Upper lobe of left lung (tissue), 6 donors: ENCODE measurements at places on chromosomes 7 and 10. TPM values are rescaled to one million over a fixed set of nuclear protein-coding genes. Genes with fewer than 3 reads are reported as not detected.

- H3K27ac ChIP-seq: no peak overlapping the region
- no peaks in the 10 kb centered on the region for H3K27me3 ChIP-seq
- no peak for DNase-seq
- no peaks in the 10 kb centered on the region for H3K36me3 ChIP-seq
Measured at GRCh38 chr7:156004265-156005201, 192.3 kb upstream of the SHH start.

DNA sequence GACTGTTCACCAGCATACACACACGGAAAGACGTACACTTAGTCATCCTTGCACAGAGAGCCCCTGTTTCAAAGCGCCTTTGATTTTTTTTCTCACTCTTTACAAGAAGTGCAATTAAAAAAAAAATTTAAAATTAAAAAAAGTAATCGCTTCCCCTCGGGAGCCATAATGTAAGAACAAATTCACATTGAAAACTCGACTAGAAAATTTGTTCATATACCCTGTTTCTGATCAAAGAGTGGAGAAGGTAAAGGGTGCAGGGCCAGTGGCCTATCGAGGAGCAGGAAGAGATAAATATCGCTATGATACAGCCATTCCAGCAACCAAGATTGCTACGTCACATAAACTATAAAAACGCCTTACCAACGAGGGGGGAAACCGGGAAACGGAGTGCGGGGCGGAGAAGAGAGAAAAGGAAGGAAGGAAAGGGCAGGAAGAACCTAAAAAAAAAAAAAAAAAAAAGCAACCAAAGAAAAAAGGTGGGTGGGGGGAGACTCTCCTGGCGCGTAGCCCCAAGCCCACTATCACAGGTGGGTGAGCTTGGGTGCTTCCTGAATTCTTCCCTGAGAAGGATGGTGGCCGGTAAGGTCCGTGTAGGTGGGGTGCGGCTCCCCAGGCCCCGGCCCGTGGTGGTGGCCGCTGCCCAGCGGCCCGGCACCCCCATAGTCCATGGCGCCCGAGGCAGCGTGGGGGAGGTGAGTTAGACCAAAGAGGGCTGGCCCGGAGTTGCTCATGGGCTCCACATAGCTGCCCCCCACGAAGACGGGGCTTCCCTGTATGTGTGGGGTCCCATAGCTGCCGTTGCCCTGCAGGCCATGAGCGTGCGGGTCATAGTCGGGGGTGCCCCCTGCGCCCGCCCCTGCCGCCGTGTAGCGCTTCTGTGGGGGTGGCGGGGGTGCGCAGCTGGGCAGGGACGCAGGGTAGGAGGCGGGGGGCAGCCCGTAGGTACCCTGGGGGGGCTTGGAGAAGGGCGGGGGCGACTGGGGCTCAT lies 5.2 kb upstream of the HOXA2 start:
- H3K27me3 ChIP-seq: peaks cover 9% of the 10 kb centered on the region
- H3K27ac ChIP-seq: peak overlapping the region; percentile 93
- peak overlapping the region; percentile 6 for H3K4me3 ChIP-seq

GRCh38 chr7:157568106-157568769 lies 231.4 kb downstream of the DNAJB6 start:
- H3K4me3 ChIP-seq: peak overlapping the region; percentile 3
- no peak for DNase-seq
- no peaks in the 10 kb centered on the region for H3K4me1 ChIP-seq
- peak overlapping the region; percentile 52 for H3K27ac ChIP-seq

ITIH5 gene
- total RNA-seq: 12.5 TPM

DNA sequence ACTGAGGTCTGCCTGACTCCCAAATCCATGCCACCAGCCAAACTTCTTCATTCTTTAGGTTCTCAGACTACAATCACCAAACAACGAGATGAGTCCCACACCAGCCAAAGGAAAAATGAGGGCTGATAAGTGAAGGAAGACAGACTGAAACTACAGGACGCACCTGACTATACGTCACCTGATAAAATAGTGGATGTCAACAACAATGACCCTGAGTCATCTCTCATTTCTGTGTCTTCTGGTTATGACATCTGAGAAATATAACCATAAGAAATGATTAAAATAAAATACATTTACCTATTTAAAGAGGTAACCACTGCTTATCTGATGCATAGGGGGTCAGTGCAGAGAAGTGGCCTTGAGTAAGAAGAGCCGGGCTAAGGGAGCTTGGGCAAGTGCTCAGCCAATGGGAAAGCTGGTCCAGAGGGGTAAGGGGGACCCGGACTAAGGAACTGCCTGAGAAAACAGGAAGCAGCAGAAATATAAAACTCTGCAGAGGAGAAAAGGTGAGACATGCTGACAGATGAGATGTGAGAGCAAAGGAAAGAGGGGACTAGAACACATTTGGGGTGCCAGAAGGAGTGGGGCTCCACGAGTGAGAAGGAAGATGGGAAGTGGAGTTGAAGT lies 51.8 kb downstream of the HIPK2 start:
- no peak overlapping the region for H3K4me3 ChIP-seq
- no peaks in the 10 kb centered on the region for H3K36me3 ChIP-seq
- no peak for DNase-seq
- peak overlapping the region; percentile 83 for H3K27ac ChIP-seq
- H3K4me1 ChIP-seq: peaks cover 85% of the 10 kb centered on the region

- no peak for DNase-seq
- no peak overlapping the region for H3K27ac ChIP-seq
- no peaks in the 10 kb centered on the region for H3K36me3 ChIP-seq
- H3K4me1 ChIP-seq: peaks cover 28% of the 10 kb centered on the region
- no peaks in the 10 kb centered on the region for H3K27me3 ChIP-seq
Measured at GRCh38 chr7:120995654-120996053, 7.1 kb downstream of the CPED1 start.

- H3K27me3 ChIP-seq: no peaks in the 10 kb centered on the region
- H3K4me3 ChIP-seq: no peak overlapping the region
- no peaks in the 10 kb centered on the region for H3K36me3 ChIP-seq
- DNase-seq: no peak
- no peaks in the 10 kb centered on the region for H3K4me1 ChIP-seq
- H3K27ac ChIP-seq: no peak overlapping the region
Measured at GRCh38 chr10:90575125-90575524, 282.7 kb downstream of the HTR7 start.

GRCh38 chr10:116554628-116555027 lies 8.9 kb downstream of the PNLIP start:
- DNase-seq: no peak
- H3K27ac ChIP-seq: no peak overlapping the region
- H3K4me1 ChIP-seq: no peaks in the 10 kb centered on the region
- H3K36me3 ChIP-seq: no peaks in the 10 kb centered on the region

CYP17A1 gene
- total RNA-seq: 6.3 TPM

- no peak for DNase-seq
- H3K4me1 ChIP-seq: peaks cover 4% of the 10 kb centered on the region
- H3K27me3 ChIP-seq: no peaks in the 10 kb centered on the region
- no peaks in the 10 kb centered on the region for H3K36me3 ChIP-seq
- H3K4me3 ChIP-seq: no peak overlapping the region
- H3K27ac ChIP-seq: no peak overlapping the region
Measured at GRCh38 chr7:37709631-37710509, 26.3 kb downstream of the GPR141 start.

DNA sequence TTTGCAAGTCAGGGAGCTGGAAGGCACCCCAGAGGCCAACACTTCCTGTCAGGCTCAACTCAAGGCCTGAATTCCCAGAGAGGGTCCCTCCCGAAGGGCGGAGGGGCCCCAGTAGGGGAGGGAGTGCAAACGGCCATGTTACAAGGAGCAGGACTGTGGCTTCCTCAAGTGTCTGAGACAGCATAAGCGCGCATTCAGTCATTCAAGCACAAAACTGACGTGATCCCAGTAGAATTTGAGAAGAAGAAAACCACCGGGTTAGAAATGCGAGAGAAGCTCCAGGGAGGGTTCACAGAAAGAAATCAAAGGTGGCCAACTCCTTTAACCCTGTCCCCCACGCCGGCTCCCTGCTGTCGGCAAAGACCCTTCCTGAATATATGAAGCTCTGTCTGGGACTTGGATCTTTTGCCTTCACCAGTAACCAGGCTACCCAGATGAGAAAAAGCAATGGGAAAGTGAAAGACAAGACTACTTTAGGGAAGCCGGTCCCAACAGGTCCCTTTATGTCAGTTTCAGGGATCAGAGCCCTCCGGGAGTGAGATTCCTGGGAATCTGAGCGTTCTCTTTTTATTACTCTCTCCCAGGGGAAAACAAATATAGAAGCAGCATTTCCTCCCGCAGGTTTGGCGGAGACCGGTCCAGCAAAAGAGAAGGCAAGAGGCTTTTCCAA lies 1.3 kb downstream of the AFAP1L2 start:
- no peak overlapping the region for H3K27ac ChIP-seq
- H3K4me1 ChIP-seq: peaks cover 22% of the 10 kb centered on the region
- peaks cover 24% of the 10 kb centered on the region for H3K27me3 ChIP-seq
- H3K36me3 ChIP-seq: no peaks in the 10 kb centered on the region
- H3K4me3 ChIP-seq: peak overlapping the region; percentile 48
- DNase-seq: no peak

GRCh38 chr10:50503661-50504320 lies 120.0 kb downstream of the SGMS1 start:
- no peak overlapping the region for H3K4me3 ChIP-seq
- no peaks in the 10 kb centered on the region for H3K36me3 ChIP-seq
- H3K27me3 ChIP-seq: no peaks in the 10 kb centered on the region
- no peak overlapping the region for H3K27ac ChIP-seq
- H3K4me1 ChIP-seq: peaks cover under 1% of the 10 kb centered on the region

- peak overlapping the region; percentile 86 for H3K27ac ChIP-seq
- peaks cover 19% of the 10 kb centered on the region for H3K4me1 ChIP-seq
- peak; percentile 51 for DNase-seq
- H3K4me3 ChIP-seq: peak overlapping the region; percentile 60
Measured at GRCh38 chr7:92527300-92528187, 776 bp downstream of the PEX1 start.

MPLKIP gene
- total RNA-seq: 28.1 TPM

DNA sequence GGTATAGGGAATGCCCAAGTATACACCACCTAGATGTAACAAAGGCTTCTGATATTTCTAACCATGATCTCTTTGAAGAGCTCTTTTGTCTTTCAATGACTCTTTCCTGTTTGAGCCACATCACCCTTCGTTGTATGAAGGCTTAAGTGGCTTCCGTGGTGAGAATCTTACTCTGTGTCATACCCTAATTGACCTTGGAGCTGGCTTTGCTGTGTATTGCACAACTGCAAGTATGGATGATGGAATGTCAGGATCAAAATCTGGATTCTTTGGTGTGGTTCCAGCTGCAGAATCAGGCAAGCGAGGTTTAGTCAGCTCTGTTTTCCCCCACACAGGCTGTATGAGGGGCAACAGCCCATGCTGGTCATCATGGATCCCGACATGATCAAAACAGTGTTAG lies 16.0 kb downstream of the CYP3A43 start:
- no peaks in the 10 kb centered on the region for H3K27me3 ChIP-seq
- H3K4me1 ChIP-seq: no peaks in the 10 kb centered on the region
- no peak for DNase-seq
- no peak overlapping the region for H3K27ac ChIP-seq

AGBL3 gene
- 3.3 TPM for total RNA-seq

DNA sequence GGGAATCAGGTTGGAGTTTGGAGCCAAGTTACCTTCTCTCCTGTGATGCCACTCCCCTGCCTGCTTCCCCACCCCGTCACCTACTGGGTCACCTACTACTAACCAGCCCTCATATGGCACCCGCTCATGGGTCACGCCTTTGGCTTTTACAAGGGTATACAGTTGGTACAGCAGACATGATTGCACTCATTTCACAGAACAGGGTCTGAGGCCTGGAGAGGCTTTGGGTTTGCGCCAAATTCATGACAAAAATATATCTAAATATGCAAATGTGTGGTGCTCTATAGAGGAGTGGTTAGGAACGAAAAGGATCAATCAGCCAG lies 10.7 kb downstream of the CRYGN start:
- H3K27me3 ChIP-seq: no peaks in the 10 kb centered on the region
- peaks cover 22% of the 10 kb centered on the region for H3K4me1 ChIP-seq
- no peaks in the 10 kb centered on the region for H3K36me3 ChIP-seq
- H3K27ac ChIP-seq: peak overlapping the region; percentile 61

- no peak overlapping the region for H3K27ac ChIP-seq
- no peak for DNase-seq
- no peaks in the 10 kb centered on the region for H3K36me3 ChIP-seq
- no peaks in the 10 kb centered on the region for H3K27me3 ChIP-seq
- no peaks in the 10 kb centered on the region for H3K4me1 ChIP-seq
- no peak overlapping the region for H3K4me3 ChIP-seq
Measured at GRCh38 chr7:25553580-25554291, 325.4 kb upstream of the NPVF start.
